LoVo (cell line): ENCODE measurements at places on chromosomes 1 and 21.
A peak's percentile ranks its signal among the peaks of the same experiment; 100 is the strongest.

DNA sequence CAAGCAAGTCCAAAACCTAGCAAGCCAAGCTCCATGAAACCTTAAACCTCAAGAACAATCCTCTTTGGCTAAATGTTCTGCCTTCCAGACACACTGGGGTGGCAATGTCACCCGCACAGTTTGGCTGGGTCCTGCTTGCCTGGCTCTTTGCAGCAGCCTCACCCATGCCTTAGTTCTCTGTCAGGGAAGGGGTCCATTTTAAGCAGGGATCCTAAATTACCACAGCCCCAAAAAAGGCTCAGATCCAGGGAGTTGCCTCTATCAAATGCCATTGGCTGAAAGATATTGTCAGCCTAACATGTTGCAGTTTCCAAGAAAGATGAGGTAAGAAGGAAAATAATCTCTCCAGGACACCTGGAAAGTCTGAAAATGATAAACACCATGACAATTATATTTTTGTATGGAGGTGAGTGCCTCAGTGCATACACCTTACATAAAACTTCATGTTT lies 26.1 kb upstream of the LYPLAL1 start:
- DNase-seq: no peak

DNA sequence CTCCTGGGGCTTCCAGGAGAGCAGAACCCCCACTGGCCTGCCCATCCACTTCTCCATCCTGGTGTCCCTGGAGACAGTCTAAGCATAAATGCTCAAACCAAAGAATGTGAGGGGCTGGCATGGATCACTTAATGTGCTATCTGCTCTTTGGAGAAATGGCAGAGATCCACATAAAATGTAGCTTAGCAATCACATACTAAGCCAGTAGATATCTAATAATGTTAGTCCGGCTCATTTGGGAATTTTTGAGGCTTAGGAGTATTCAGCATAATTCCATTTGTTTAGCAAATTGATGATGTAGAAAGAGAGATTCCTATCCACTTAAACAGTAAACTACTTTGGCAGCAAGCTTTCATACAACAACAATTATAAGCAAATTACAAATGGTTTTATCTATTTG lies 90.7 kb downstream of the TENT5C start:
- no peak for DNase-seq

- no peak for DNase-seq
These were observed 51.1 kb upstream of the CTTNBP2NL start for GRCh38 chr1:112344754-112345423.

- DNase-seq: no peak
These were observed 198.6 kb downstream of the ADGRL2 start for GRCh38 chr1:81999364-81999763.

- DNase-seq: peak; percentile 77
These were observed at the start of gene FNBP1L for GRCh38 chr1:93447481-93448291. TSS of gene FNBP1L (plus strand) at chr1:93448118. CDS start at chr1:93448282, 164 bp downstream.

DNA sequence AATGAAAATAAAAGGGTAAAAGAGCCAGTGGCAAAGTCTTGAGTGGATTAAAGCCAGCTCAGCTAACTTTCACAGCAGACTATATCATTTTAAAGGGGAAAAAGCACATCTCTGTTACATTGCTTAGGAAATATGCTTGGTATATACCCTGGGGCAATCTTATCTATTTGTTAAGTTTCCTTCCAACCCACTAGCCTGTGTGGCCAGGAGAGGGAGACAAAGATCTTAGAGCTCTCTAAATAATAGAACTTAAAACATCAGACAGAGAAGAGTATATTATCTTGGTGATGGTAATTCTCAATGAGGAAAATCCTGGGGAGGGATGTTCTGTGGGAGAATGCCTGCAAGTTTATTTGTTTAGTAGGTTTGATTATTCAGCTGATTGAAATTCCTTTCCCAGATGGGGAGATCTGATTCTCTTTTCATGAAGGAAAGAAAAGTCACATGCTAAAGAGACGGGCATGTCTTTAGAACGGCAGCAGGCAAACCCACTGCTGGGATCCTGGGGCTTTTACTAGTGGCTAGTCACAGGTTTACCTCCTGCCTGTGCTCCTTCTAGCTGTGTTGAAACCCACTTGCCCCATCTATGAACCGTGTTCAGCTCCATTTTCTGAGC lies 3.6 kb downstream of the KCNE2 start:
- DNase-seq: peak; percentile 58

DNA sequence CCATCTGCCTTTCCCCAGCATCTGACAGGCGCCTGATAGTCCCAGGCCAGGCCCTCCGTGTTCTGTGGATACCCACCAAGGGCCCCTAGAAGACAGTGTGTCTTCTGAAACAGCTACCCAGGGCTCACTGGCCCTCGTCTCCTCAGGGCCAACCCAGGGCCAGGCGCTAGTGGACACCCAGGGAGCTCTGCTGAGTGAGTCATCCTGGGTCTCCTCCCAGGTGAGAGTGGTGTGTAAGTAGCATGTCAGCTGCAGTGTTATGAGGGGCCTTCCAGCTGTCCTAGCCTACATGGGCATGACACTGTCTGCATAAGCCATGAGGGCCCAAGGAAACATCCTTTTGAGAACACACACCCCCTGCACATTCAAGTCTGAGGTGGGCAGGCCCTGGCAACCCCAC lies 36.7 kb downstream of the CHD5 start:
- DNase-seq: no peak

- no peak for DNase-seq
These were observed 469.0 kb upstream of the VAMP3 start for GRCh38 chr1:7302126-7302525.

DNA sequence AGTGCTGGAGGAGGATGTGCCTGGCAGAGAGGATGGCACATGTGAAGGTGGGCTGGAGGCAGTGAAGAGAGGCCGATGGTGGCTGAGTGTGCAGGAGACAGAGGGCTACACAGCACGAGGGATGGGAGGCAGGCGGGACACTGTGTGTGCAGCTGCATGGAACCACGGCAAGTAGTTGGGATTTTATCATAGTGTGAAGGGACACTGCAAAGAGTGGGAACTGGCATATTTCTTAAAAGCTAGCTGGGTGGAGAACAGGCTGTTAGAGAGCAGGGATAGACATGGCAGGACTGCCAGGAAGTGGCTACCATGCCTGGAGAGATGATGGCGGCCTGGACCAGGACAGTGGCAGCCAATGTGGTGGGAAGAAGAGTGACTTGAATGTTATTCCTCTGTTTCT lies 102.4 kb upstream of the TLR5 start:
- DNase-seq: no peak

DNA sequence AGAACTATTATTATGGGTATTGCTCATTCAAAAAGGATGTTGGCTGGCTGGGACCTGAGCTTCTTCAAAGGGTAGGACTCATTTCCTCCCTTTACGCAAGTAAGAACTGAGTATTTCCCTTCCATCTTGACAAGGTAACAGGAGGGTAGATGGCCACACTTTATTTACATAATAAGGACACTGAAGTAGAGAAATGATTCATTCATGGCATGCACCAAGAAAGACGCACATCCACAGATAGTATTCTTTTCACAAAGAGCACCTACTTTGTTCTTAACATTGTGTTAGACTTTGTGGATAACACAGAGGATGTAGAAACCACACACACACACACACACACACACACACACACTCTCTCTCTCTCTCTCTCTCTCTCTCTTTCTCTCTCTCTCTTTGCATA lies 82.9 kb downstream of the FAM78B start:
- no peak for DNase-seq

GRCh38 chr1:193705554-193705981 lies 519.2 kb upstream of the B3GALT2 start:
- DNase-seq: no peak

DNA sequence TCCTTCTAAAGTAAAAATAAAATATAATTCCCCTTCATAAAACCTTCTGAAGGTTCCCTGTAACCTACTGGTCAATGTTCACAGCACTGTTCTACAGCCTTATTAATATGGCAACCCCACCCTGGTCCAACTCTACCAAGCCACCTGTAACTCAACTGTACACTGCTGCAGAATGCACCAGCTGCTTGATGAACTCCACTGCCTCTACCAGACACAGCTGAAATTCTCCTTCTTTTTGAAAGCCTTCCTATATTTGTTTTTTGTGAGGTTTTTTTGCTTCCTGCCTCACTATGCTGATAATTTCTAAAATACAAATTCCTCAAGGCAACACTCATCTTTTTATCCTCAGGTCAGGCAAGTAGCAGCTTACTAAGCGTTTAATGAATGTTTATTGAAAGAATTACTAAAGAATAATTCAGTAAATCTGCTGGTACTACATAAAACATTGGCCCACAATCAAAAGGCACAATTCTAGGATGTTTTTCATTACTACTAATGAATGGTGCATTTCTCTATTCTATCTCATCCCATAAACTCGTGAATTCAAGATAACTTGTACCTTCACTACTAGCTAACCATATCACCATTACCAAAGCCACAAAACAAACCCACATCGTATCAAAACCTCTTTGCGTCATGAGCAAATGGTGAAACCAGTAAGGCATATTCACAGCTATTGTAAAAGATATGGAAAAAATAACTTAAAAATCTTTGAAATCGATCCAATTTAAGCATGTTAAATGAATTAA lies 2.4 kb downstream of the SSX2IP start:
- DNase-seq: no peak

GRCh38 chr1:36531833-36532232 lies 49.1 kb upstream of the CSF3R start:
- DNase-seq: no peak

GRCh38 chr1:44103270-44104131 lies 15.1 kb upstream of the KLF17 start:
- no peak for DNase-seq

DNA sequence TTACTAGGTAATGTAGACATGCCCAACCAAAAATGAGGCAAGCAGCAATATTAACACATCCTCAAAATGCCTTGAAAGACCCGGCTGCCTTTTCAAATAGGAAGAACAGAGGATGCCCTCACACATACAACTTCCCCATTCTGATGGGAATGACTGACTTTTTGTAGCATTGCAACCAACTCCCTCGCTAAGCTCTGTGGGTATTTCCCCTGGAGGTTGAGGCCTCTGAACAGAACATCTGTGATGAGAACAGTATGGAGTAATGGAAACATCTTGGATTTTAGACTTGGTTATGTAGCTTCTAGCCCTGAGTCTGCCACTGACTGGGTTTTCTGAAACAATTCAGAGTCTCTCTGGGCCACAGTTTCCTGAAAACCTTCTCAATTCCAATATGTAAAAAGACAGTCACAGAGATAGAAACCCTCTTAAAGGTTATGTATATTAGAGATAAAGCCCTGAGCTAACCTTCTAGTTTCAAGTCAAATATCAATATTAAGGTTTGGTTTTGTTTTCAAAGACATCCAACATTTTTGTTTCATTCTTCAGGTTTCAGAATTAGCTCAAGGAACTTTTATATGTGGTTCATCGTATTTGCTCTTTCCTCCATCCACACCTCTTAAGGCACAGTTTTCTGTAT lies 311.5 kb downstream of the SETD4 start:
- DNase-seq: no peak

- peak; percentile 62 for DNase-seq
These were observed 14.2 kb upstream of the SLC44A3 start for GRCh38 chr1:94805912-94806311.

DNA sequence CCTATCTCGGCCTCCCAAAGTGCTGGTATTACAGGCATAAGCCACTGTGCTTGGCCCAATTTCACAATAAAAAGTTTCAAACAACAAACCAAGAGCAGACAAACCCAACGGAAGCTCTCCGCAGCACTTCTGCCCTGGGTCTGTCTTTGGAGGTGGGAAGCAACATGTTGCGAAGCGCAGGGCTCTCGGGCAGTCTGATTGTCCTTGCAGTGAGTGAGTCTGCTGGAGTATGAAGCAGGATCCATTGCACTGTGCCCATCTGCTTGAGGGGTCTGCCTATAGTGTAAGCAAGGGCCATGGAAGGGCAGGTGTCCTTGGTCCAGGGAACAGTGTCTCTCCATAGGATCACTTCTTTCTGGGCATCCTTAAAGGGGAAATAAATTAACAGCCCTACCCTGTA lies 14.6 kb upstream of the PARP1 start:
- no peak for DNase-seq

- no peak for DNase-seq
These were observed 109.6 kb upstream of the APP start for GRCh38 chr21:26280148-26280547.

DNA sequence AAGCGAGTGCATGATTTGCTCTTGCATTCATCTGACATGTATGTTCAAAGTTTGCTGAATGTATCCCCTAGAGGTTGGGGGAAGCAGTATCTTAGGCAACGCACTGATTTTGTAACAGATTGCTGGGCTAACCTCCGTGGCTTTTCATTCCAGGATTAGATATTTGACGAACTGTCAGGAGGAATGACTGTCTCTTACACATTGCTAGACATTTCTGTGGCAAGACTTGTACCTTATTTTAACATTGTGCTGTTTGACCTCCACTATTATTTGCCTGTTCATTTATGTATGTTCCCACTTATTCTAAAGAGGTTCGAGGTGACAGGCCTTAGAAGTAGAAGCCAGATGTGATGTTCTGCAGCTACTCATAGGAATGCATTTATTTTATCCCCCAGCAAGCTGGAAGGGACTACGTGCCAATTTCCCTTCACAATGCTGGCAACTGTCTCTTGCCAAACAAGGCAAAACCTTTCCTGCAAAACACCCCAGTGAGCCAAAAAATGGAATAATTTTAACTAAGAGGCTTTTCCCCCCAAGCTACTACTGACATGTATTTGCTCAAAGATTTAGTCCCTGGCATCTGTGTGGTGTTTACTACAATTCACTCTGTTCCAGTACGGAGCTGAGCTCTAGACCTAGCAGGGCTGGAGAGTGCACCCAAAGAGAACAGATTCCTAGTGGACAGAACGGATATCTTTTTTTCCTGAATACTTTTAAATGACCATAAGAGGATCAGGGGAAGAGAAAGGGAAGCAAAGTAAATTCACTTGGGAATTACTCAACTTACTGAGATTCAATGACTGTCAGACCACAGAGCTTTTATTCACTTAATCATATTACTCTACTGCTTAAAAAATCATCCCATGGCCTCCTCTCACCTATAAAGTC lies 646.2 kb downstream of the SMYD3 start:
- DNase-seq: no peak

- DNase-seq: no peak
These were observed 610 bp downstream of the AJAP1 start for GRCh38 chr1:4654764-4655673.

DNA sequence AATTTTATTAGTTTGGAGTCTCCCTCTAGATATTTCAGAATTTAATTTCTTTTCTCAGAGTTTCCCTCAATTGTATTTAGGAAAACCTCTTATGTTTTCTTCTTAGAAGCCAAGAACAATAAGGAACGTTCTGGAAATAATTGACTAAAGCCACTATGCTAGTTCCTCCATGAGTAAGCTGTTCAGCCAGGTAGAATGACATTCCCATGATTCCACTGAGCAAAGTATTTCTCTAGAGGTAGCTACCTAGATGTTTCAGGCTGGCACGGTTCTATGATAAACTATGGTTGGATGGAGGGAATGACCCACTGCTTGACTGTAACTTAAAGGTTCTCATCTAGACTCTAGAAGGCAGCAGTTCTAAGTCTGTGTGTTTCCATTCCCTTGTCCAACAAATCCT lies 62.4 kb downstream of the CLDN17 start:
- no peak for DNase-seq
